ENCODE measurements at places on chromosomes 2 and 18. TPM values are rescaled to one million over a fixed set of nuclear protein-coding genes. Genes with fewer than 3 reads are reported as not detected.

- peak; percentile 29 for DNase-seq
These were observed 19.3 kb upstream of the NCK2 start for GRCh38 chr2:105725388-105725787.

- DNase-seq: no peak
These were observed 80.2 kb downstream of the SMAD4 start for GRCh38 chr18:51110073-51110797.

DNA sequence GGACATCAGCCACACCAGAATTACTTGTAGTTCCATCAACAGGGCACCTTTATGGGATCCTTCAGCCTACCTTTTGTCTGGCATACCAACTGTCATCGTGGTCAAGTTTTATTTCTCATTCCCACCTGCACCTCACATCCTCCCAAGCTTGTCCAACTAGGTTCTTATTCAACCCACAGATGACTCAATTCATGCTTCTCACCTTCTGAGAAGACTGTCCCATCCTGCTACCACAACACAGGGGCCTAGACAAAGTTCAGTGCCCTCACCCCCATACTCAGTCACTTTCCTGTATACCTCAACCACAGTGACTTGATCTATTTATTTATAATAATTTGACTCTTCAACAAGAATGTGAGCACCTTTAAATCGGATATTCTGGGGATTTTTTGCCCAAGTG, 114.4 kb upstream of the ACVR1C start:
- no peak for DNase-seq

GRCh38 chr18:77448046-77448445, 198.4 kb downstream of the GALR1 start:
- DNase-seq: no peak

DNA sequence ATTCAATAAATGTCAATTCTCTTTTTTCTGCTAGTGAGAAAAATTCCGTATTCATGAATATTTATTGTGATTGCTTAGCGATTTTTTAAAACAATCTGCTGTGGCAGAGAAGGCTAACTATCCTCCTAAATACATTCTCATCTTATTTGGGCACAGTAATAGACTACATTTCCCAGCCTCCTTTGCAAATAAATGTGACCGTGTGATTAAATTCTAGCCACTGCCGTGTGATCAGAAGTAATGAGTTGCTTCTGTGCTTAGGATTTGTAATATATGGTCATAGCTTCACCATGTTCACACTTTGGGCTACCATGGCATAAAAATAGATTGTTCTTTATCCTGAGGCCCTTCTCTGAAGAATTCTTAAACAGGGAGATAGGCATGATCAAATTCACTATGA, 179.6 kb downstream of the FAM124B start:
- no peak for DNase-seq

DNA sequence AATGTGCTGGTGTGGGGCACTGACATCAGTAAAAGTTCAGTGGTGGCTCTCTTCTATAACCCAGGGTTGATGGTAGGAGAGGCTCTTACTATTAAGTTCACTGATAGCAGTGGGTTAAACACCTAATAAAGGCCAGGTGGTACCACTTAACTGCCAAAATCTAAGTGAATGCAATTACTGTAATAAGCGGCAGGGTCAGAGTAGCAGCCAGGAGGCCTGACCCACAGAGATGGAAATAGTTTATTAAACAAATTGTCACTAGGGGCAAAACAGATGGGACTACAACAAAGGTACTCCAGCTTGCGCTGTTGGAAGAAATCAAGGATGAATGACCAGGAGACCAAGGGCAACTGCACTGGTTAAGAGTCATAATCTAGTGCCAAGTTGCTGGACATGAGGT, 26.6 kb downstream of the ZSWIM2 start:
- DNase-seq: no peak

GRCh38 chr2:172241222-172241621, 138.5 kb upstream of the DLX2 start:
- DNase-seq: no peak

GRCh38 chr2:224165901-224166319, 126.8 kb upstream of the SERPINE2 start:
- no peak for DNase-seq

DNA sequence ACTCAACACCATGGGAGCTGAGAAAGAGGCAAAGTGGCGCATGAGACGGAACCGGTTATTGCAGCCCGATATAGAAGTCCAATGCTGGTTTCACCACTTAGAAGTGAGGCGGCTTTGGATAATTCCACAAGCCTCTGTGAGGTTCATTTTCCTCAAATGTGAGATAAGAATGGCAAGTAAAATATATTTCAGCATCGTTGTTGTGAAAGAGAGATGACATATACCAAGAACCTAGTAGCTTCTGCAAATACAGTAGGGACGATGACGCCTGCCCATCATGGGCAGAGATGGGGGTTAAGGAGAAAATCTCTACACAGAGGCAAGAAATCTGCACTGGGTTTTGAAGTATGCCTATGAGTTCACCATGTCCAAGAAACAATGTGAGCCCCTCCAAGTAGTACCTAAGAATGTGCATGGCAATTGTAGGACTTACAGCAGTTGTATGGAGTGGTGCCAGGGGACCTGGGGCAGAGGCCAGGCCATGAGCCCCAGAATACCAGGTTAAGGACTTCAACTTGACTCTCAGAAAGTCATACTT, 352.0 kb downstream of the RNF144A start:
- DNase-seq: no peak

DNA sequence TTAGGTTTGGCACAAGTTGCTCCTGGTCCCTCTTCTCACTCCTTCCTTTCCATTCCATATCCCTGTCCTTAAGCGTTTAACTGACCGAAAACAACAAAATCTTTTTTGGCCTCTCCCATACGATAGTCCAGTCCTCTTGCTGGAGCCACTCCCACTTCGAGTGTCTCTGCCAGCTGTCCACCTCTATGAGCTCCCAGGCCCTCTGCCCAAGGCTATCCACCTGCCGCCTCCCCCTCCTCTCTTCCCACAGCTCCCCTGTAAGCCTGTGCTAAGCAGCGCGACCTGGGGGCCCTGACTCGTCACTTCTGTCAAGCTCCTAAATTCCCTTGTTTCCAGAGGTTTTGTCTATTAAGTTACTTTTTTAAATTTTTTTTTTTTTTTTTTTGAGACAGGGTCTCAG, 47.0 kb upstream of the FOSL2 start:
- DNase-seq: no peak

DNA sequence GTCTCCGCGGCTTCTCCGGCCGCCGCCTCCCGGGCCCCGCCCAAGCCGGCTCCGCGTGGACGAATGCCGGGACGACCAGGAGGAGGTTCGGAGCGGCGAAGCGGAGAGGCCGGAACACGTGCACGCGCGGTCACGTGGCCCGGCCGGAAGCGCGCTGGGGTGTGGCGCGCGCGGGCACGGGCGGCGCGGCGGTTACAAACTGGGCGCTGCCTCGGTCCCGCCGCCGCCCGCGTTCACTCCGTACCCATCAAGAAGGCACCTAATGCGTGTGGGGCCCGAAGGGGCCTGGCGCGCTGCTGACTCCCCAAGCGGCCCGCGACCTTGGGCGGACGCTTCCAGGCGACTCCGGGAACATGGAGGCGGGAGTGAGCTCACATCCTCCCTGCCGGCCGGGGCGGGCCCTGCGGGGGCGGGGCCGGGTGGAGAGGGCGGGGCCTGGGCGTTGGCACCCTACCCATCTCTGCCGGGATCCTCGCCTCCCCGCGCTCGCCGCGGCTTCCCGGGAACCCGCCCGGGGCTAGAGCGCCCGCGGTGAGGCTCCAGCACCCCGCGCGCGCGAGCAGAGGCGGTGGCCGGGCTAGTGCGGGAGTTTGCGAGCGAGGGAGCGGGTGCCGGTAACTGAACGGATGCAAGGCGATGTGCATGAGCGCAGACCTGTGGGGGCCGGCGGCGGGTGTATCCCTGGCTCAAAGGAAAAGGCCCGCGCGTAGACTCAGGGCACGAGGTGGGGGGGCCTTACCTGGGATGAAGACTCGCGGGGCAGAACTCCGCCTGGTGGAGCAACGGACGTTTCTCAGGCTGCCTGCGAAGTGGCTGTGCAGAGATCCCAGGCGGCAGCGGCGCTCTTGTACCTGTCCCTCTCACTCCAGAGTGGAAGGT, at the start of gene TMEM185B:
Gene TMEM185B, minus strand, starts transcription at position 367 of the 879 bp plus-strand sequence. CDS start 424 bp downstream, outside the sequence.
- peak; percentile 54 for DNase-seq

- no peak for DNase-seq
These were observed 40.6 kb downstream of the KIAA2012 start for GRCh38 chr2:202113571-202114142.

DNA sequence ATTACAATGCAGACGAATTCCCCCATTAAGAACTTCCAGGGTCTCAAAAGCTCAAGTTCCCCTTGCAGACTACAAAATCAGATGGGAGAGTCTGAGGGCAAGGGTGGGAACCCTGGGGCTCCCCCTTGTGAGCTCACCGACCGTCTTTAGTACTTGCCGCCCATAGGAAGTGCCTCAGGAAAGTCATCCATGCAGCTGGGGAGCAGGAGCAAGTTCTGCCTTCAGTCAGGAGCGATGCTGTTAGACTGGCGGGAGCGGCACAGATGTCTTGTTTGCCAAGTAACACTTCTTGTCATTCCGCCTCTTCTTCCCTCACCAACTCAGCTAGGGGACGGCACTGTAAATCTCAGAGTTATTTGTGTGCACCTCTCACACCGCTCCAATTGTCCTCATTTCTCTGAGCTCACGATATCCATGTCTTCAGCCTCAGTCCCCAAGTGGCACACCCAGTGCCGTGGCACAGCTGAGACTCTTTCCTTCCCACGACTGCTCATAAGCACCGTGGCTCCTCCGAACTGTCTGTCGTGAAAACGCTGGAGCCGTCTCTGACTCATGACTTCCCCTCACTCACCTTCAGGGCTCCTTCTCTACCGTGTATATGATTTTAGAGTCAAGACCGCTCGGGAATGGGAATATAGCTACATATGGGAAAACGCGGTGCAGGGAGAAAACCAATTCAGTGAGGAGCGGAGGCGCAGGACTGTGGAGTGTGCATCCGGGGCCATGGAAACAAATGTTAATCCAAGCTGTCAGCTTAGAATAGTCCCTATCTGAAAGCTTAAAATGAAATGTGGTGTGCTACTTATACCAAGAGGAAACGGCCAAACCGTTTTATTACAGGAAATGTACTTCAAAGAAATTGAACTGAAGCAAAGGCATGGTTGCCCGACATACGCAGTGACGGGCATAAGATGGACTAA, 34.0 kb downstream of the UXS1 start:
- DNase-seq: no peak

DNA sequence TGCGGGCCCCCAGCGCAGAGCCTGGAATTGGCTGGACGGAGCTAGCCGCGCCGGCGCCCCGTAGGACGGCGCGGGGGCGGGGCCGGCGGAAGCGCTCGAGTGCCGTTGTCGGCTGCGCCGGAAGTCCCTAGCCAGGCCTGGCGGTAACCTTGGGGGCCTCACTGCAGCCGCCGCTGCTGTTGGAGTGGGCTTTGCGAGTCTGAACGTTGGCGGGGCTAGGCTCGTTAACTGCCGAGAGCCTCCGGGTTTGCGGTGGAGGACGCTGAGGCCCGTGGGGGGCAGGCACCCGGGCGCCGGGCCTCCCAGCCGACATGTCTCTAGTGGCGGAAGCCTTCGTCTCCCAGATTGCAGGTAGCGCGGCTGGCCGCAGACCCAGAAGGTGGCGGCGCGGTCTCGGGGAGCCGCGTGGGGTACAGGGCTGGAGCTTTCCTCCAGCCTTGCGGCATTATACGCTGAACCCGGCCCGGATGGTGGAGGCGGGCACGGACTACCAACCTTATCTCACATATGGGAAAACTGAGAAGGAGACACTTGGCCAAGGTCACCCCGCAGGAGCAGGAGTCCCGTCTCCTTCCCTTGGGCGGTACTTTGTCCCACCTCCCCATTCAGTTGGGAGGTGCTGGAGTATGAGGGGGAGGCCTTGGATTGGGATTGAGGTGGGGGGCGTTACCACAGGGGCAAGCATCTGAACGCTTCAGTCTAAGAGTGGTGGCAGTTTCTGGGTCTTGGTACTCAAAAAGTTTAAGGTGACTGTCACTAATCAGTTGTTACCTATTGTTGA, at the start of gene MTX2:
Gene MTX2, plus strand, starts transcription at position 124 of the 781 bp plus-strand sequence. Its CDS starts 188 bp downstream, at position 312.
- DNase-seq: peak; percentile 66

- no peak for DNase-seq
These were observed 491.8 kb downstream of the KCNJ3 start for GRCh38 chr2:155190342-155190741.

- DNase-seq: no peak
These were observed 7.1 kb downstream of the KHK start for GRCh38 chr2:27093430-27094352.

DNA sequence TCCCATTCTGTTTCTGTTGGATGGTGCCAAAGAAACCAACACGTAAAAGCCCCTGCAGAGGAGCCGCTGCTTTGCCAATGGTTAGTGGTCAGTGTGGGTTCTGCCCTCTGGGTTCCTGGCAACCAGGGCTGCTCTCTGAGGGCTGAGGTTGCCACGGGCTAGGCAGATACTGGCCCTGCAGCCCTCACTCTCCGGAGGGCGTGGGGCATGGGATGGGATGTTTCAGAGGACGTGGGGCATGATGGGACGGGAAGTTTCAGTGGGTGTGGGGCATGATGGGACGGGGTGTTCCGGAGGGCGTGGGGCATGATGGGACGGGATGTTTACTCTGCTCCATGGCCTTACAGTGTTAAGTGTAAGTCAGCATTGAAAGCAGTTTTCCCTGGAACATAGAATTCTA, 34.2 kb downstream of the ADI1 start:
- no peak for DNase-seq

DNA sequence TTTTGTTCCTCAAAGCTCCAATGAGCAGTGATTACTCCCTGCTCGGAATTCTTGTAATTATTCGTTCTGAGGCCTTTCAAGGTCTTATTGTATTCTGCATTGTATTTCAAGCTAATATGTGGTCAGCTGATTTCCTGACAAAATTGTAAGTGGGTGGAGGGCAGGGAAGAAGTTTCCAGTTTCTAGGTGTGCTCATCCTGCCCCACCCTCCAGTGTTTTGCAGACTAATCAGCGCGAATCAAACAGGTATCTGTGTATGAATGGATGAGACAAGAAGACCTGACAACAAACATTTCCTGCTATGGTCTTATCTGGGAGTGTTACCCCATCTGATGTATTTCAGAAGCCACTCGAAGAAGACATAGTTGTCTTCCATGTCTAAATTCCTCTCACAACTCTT, 35.3 kb downstream of the MYCN start:
- no peak for DNase-seq

DNA sequence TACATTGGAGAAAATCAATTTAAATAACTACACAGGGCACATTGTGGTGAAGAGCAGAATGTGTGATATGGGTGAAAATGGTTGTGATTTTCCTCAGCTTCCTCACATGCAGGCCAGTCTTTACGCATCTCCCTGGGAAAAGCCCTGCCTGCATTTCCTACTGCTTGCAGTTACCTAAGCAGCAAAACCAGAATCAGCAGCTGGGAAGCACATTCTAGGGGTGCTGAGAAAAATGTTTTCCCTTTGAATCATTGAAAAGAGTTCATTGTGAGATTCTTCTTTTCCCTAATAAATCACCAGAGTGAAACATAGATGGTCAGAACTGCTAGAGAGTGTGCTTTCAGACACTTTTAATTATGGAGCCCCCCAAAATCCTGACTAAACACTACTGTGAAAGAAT, 656.0 kb downstream of the TDRD15 start:
- no peak for DNase-seq

GRCh38 chr18:59917422-59917821, 17.6 kb downstream of the PMAIP1 start:
- DNase-seq: no peak

GRCh38 chr2:74845217-74845751, 11.4 kb downstream of the HK2 start:
- peak; percentile 34 for DNase-seq

The SIX3 gene
- total RNA-seq: not detected

The RNU2-63P gene
- total RNA-seq: not detected

The MPP4 gene
- 0.59 TPM for total RNA-seq

The CRYGC gene
- total RNA-seq: not detected

The DNAJC5G gene
- not detected for total RNA-seq

The GAD1 gene
- 3.2 TPM for total RNA-seq

The HOXD13 gene
- not detected for total RNA-seq

The EFR3B gene
- 4.9 TPM for total RNA-seq

The MAPRE2 gene
- 23.3 TPM for total RNA-seq

The C2orf81 gene
- total RNA-seq: 0.30 TPM

All from skin of body (tissue), 3 donors.